Aorta (tissue), 5 donors: ENCODE measurements at places on chromosomes 4 and X. TPM values are rescaled to one million over a fixed set of nuclear protein-coding genes. Genes with fewer than 3 reads are reported as not detected.

ZXDA gene
- 5.5 TPM for total RNA-seq

C4orf50 gene
- 0.03 TPM for total RNA-seq

ACSL1 gene
- total RNA-seq: 97.8 TPM

WDR17 gene
- total RNA-seq: 3.0 TPM

P2RY4 gene
- 0.91 TPM for total RNA-seq

FGFR3 gene
- 4.0 TPM for total RNA-seq

ARAP2 gene
- 22.7 TPM for total RNA-seq

MTCP1 gene
- total RNA-seq: 19.6 TPM

NEUROG2 gene
- total RNA-seq: not detected

FAM90A26 gene
- total RNA-seq: not detected

GRCh38 chr4:912548-913279 lies 19.4 kb downstream of the GAK start:
- peak; percentile 31 for DNase-seq

DNA sequence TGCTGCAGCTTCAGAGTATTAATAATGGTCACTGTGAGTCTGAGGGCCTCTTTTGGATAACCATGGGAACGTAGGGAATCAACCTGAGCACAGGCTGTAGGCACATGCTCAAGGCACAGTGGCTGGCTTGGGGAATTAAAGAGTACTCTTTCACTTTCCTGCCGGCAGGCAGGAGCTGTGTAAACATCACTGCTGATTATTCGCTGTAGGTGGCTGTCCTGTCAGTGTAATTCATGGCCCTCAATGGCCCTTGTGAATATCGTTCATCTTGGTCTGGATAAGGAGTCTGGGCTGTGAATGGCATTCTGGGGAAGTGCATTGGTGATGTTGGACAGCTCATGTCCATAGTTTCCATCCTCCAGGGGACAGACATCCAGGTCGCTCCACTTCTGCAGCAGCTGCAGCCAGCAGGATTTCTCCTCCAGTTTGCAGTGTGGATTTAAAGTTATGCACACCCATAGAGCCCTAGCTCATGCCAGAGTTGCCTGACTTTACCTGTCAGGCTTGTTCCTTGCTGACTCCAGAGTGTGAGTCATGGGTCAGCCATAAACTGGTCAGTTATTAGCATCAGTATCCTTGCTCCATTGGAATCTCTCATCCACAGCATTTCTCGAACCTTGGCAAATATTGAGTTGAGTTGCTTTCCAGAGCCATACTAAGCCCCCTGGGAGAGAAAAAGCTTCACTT lies 43.0 kb downstream of the C4orf33 start:
- DNase-seq: no peak

DNA sequence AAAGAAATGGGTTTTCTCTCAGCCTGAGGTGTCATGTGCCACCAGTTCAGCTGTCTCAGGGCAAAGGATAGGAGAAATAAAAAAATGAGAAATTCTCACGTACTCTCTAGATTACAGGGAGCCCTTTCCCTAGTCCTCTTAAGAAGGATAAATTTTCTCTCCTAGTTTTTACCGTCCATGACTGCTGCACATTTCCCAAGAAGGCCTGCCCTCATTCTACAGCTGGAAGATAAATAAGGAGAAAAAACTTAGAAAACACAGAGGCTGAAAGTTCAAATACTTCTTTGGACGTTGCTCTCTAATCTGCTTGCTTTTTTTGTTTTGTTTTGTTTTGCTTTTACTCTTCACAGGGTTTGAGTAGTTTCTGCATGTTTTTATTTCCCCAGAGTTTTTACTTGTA lies 211.9 kb downstream of the DCAF12L2 start:
- no peak for DNase-seq

DNA sequence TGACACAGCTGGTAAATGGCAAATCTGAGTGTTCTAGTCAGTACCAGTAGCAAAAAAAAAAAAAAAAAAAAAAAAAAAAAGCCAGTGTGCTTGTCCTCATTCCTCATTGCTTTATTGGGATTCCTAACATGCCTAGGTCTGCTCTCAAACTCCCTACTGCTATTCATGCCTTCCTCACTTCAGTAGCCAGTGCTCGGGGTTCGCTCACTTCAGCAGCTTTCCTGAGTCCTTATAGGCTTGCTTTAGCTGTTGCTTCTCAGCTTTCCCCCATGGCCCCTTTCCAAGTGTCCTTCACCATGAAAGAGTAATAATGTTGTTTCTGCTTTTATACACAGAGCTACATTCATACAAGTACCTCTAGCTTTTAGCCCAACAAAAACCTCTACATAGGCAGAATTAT lies 30.8 kb downstream of the SLITRK2 start:
- DNase-seq: no peak

DNA sequence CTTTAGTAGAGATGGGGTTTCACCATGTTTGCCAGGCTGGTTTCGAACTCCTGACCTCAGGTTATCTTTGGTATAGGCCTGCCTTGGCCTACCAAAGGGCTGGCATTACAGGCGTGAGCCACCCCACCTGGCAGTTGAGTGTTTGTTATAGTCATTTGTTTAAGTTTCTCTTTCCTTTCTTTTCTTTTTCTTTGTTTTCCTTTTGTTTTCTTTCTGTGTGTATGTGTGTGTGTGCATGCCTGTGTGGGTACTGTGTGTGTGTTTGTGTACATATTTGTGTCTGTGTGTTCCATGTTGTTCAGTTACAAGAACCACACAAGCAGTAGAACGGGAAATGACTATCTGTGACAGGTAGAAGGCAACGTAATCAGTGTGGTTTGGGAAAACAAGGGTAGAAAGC lies 624.9 kb downstream of the FSTL5 start:
- DNase-seq: no peak

- DNase-seq: no peak
Observed at GRCh38 chr4:27288496-27288895, 427.9 kb downstream of the STIM2 start.

GRCh38 chr4:123743848-123744247 lies 347.3 kb downstream of the SPRY1 start:
- DNase-seq: no peak

DNA sequence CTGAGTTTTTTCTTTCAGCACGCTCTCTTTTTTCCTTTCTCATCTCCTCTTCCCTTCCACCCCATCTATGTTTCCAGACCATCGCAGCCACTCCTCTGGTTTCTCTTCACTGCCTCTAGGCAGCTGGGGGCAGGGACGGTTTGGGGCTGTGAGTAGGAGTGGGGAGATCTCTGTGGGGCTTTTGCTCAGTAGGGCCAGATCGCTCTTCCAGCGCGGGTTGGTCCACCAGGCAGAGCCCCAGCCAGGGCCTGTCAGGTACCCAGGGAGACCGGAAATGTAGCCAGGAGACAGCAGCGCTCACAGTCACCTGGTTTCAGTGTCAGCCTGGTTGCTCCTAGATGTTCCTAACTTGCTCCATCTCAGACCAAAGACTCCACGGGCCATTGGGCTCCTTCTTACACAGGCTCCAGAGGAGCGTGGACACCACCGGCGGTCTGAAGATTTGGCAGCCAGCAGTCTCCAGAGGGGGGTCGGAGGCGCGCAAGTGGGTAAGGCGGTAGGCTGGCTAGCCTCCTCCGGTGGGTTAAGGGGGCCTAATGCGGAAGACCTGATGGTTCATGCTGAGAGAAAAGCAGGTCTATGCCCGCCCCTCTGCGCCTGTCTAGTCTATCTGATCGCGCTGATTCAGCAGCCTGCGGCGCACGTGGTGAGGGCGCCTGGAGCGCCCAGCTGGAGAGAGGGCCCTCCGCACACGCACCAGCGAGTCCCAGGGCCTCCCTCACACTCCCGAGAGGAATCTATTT lies 1.8 kb downstream of the FGF5 start:
- no peak for DNase-seq

DNA sequence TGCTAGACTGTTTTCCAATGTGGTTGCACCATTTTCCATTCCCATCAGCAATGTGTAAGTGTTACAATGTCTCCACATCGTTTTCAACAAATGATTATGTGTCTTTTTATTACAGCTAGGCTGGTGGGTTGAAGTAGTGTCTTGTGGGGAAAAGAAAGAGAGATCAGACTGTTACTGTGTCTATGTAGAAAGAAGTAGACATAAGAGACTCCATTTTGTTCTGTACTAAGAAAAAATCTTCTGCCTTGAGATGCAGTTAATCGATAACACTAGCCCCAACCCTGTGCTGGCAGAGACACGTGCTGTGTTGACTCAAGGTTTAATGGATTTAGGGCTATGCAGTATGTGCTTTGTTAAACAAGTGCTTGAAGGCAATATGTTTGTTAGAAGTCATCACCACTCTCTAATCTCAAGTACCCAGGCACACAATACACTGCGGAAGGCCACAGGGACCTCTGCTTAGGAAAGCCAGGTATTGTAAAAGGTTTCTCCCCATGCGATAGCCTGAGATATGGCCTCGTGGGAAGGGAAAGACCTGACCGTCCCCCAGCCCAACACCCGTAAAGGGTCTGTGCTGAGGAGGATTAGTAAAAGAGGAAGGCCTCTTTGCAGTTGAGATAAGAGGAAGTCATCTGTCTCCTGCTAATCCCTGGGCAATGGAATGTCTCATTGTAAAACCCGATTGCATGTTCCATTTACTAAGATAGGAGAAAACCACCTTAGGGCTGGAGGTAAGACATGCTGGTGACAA lies 23.0 kb upstream of the UGT2B15 start:
- DNase-seq: no peak

DNA sequence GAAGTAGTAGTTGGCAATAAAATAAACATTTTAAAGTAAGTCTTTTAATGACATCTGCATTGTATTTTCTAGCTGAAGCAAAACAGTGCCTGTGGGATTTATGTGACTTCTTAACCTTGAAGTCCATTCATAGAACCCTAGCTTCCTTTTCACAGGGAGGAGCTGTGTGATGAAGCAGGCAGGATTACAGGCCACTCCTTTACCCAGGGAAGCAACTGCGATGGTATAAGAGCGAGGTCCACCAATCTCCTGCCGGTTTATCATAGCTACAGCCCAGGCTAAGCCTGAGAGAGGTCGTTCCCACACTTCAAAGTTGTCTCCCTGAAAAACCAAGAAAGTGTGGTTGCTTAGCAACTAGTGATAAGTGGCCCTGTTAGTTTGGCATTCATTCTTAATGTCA lies 7.0 kb downstream of the RPL36A start:
- no peak for DNase-seq

DNA sequence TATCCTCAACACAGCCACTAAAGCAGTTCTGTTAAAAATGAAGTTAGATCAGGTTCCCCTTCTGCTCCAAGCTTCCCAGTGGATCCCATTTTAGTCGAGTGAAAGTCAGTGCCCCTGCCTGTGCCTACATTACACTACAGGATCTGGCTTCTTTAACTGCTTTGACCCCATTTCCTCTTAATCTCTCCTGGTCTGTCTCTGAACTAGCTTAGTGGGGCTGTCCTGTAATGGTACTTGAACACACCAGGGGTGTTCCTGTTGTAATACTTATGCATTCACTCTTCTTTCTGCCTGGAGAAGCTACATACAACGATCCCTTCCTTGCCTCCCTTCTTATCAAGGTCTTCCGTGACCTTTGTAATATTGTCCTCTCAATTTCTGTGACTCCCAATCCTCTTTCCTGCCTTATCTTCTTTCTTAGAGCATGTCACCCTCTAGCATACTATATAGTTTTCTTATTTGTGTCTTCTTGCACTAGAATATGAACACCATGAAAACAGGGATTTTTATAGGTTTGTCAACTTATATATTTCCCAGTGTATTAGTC lies 16.7 kb downstream of the ARSJ start:
- no peak for DNase-seq

- DNase-seq: no peak
Observed at GRCh38 chrX:107135049-107135964, 16.7 kb upstream of the RBM41 start.

DNA sequence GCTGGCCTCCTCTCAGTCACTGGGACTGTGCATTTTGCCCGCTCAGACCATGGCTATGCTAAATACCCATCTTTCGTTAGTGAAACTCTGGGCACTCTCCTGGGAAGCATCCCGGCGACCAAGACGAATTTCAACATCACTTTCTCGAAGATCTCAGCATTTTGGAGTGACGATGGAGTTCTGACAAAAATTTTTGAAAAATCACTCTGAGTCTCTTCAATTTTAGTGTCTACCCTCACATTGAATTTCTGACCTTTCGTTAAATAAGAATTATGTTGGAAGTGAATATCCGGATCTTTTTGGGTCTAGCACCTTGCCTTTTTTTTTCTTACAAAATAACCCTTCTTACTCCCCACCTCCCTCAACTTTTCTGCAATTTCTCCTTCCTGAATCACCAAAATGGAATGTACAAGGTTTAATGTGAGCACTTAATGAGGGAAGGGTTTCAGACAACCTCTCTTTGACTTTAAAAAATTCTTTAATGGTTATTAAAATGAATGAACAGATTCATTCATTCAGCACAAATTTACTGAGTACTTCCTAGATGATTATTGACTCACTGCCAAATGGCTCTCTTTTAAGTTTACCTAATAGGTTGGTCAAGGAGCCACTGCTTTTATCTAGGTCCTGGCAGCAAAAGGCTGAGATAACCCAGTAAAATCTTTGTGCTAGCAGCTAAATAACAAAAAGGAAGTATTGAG lies 746 bp upstream of the AADAT start:
- DNase-seq: no peak

DNA sequence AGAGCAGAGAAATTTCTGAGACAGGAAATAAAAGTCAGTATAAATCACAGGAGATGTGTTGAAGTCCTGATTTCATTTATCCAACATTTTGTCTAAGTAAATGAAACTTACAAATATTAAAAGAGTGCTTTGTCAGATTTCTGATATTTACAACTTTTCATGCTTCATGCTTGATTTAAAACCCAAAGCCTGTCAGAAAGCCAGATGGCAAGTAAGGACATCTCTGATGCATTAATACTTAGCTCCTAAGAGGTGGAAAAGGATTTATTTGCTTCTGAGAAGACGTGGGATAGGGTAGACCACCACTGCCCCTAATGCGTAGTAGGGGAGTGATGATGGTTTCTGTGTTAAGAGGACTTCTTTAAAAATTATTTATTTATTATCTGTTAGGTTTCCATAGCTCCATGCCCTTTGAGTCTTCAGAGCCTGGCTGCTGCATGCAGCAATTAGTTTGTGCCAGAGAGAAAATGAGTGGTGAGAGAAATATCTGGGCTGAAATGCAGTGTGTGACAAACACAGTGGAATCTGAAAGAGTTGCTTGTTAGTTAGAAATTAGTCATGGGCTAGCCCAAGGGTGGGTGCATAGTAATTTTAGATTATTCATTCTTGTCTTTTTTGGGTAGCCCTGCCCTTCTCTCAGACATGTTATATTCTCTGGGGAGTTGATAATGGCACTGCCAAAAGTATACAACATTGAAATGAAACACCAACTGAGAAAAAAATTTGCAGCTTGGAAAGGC lies 333.8 kb downstream of the C4orf33 start:
- no peak for DNase-seq

DNA sequence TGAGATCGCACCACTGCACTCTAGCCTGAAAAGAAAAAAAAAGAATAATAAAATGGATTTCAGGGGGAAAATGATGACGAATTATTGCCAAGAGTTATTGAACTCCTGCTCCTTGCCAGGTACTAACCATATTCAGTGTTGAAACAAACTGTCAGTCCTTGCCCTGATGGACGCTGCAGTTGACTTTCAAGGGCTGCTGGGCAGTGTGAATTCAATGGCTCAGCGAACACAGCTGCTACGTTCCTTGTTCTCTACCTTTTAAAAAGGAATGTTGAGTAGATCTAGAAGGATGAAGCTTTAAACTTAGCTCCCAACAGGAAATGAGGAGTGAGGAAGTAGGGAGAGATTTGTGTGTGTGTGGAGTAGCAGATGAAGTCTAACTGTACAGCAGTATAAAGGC lies 2.7 kb downstream of the LIMCH1 start:
- no peak for DNase-seq

- DNase-seq: no peak
Observed at GRCh38 chr4:39574946-39575345, 47.7 kb upstream of the UGDH start.
